ENCODE measurements at places on chromosomes 5 and 9. TPM values are rescaled to one million over a fixed set of nuclear protein-coding genes. Genes with fewer than 3 reads are reported as not detected.

- no peak for DNase-seq
These were observed 441.7 kb downstream of the PRELID2 start for GRCh38 chr5:145393426-145393825.

GRCh38 chr9:107867738-107868137 lies 378.2 kb upstream of the KLF4 start:
- no peak for DNase-seq

DNA sequence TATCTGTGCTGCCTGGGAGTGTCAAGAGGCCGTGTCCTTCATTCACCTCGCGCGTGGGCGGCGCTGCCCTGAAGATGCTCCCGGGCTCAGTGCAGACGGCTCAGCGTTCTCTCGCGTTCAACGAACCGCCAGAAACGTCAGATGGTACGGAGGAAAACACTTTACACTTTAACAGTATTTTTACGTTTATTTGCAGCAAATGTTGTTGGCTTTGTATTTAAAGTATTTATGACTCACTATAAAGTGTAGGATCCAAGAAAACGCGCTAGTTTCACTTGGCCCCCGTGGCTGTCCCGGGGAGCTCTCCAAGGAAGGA lies 544 bp upstream of the ERCC6L2 start:
- peak; percentile 82 for DNase-seq

SLC36A3 gene
- total RNA-seq, result not detected

DNA sequence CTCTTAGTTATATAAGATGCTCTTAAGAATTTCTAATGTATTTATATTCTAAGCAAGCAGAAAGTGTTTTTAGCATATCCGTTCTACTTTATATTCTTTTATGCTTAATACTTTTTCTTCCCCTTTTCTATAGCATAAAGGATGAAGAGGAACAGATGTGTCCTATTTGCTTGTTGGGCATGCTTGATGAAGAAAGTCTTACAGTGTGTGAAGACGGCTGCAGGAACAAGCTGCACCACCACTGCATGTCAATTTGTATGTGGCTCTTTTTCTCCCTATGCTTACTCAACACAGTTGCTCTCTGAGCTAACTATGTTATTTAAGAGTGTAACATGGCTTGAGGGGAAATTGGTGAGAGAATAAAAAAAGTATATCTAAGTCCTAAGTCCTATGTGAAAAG lies 37.6 kb upstream of the SETD9 start:
- no peak for DNase-seq

PCDHGA12 gene
- total RNA-seq, result 6.5 TPM

ATP6V1G1 gene
- total RNA-seq, result 58.0 TPM

PHYHD1 gene
- total RNA-seq, result 30.2 TPM

DNA sequence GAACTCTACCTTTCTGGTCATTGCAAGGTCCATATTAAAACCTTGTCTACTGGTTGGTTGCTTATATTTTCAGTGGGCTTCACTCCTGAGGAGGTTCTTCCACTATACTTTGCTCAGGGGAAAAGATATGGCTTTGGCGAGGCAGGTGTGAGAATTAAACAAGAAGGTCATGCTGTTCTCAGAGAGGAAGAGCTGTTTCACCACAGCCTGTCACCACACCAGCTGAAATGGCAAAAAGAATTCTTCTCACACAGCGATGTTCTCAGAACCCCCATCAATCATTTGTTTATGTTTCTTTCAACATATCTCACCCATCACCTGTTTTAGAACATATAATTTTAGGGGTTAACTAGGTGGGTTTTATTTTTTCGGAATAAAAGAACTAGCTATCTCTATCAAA lies 38.6 kb downstream of the CAPSL start:
- no peak for DNase-seq

- no peak for DNase-seq
These were observed 434.9 kb upstream of the SLC30A5 start for GRCh38 chr5:68658810-68659372.

DNA sequence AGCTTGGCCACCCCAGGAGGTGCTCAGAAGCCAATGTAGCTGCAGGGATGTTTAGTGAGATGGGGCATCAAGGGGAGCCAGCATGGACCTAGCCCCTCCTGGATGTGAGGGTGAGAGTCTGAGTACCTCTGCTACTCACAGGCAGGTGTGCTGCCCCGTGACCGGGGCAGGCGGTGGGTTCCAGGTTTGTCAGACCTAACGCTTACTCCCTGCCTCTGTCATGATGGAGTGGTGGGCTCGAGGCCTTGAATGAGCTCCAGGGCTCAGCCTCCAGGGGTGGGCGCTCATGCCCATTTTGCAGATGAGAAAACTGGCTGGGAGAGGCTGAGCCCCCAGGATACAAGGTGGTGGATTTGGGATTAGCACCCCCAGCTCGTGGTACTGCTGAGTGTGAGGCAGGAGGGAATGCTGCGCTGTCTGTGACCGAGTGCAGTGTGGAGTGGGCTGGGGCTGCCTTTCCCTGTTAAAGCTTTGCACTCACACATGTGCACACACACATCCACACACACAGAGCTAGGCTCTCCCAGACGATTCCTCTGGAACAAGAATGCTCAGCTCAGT lies 1.5 kb downstream of the RXRA start:
- DNase-seq, result peak; percentile 55

HSD17B3 gene
- total RNA-seq, result 0.78 TPM

UBTD2 gene
- total RNA-seq, result 8.6 TPM

NUDT12 gene
- total RNA-seq, result 10.4 TPM

DNA sequence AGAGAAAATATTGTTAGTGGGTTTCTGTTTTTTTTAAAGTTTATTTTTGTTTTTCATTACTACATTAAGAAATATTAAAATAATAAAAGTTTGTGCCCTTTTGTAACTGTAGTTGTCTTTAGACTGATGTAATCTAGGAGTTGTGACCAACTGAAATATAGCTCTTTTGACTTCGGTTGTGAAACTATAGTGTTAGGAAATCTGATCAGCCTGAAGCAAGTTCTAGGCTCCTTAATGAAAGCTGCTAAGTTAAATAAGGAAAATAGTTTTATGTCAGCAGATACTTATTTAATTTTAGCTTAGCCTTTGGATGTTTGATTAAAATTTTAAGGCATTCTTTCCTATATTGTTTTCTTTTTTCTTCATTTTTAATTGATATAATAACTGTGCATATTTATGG lies 14.2 kb downstream of the AP3S1 start:
- DNase-seq, result no peak

QRFP gene
- not detected for total RNA-seq

GRCh38 chr5:154729613-154730012 lies 25.6 kb upstream of the LARP1 start:
- DNase-seq, result no peak

GRCh38 chr9:89714321-89714720 lies 109.5 kb downstream of the GADD45G start:
- DNase-seq, result no peak

DNA sequence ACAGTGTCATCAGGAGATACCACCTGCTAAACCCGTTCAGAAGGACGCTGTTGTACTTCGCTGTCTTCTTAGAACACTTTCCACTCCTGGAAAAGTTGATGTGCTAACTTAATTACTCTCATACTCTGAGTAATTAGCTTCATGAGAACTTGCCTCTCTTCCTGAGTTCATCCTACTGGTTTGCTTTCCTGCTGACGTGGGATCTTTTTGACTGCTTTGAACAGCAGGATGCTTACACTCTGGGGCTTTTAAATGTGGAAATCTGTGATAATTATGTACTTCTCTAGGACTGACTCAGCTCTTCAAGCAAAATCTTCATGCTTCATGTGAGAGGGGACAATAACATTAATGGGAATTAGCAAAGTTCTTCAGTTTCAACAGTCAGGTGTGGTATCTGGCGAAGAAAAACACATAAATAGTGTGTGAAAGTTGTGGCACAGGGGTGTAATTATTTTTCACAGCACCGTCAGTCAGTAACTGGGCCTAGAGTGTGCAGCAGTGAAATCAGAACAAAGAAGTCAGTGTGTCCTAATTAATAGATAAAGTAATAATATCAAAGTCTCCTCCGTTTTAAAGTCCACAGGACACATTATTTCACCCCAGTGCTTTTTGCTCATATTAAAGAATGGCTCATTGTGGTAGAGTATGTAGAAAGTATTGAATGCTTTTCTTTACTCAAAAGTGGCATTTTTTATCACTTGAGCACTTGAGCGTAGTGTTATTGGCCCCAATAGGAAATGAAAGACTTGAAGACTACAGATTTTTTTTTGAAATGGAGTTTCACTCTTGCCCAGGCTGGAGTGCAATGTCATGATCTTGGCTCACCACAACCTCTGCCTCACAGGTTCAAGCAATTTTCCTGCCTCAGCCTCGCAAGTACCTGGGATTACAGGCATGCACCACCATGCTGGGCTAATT lies 140.9 kb upstream of the DMRT1 start:
- no peak for DNase-seq

DNA sequence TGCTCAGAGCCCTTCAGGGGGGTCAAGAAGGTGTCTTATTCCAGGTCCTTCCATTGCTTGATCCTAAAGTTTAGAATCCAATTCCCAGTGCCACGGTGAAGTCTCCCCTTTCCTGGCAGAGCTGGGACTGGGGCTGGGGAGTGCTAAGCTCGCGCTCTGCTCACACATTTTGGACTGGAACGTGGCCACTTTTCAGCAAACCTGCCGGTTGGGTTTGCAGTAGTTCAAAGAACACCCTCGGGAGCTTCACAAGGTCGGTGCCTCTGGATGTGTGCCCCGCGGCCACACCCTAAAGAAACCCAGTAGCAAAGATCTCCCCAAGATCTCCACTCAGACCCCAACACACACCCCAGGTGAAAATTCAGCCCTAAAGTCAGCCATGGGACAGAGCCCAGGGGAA lies at the start of gene C9orf152:
Gene C9orf152, minus strand, starts transcription at position 129 of the 400 bp plus-strand sequence. CDS start 580 bp downstream, outside the sequence.
- DNase-seq, result no peak

DNA sequence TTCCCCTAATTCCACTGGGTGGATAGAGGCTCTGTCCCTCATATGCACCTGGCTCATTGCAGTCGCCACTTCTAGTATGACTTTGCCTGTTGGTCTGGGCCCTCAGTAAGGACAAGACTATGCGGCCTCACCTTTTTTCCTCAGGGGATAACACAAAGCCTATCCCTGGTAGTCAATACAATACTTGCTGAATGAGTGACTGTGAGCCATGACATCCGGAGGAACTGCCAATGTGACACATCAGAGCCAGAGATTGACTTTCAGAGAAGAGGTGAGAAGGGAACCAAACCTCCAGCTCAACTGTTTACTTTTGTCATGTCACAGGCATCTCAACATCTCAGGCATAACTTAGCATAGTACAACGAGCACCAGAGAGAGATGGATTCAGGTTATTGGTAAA lies 371.3 kb downstream of the DMRT2 start:
- DNase-seq, result no peak

GRCh38 chr9:34059281-34059680 lies 10.6 kb upstream of the UBAP2 start:
- DNase-seq, result no peak

DNA sequence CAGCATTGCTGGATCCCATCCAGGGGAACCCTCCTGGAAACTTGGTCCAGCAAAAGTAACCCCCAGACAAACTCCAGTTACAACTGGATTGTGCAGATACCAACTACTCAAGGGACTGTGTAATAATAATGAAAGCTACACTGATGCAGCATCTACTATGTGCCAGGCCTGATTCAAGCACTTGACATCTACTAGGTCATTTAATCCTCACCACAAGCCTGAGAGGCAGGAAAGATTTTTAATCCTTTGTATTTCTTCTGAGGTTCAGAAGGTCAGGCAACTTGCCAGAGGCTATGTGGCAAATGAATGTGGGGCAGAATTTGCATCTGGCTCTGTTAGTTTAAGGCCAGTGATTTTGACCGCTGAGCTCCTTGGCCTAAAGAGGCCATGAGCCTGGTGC lies 29.5 kb upstream of the FOXI1 start:
- DNase-seq, result no peak

- DNase-seq, result peak; percentile 84
These were observed 52.8 kb downstream of the PRRT1B start for GRCh38 chr9:131598121-131598520.

CPLANE1 gene
- total RNA-seq, result 9.5 TPM

DNA sequence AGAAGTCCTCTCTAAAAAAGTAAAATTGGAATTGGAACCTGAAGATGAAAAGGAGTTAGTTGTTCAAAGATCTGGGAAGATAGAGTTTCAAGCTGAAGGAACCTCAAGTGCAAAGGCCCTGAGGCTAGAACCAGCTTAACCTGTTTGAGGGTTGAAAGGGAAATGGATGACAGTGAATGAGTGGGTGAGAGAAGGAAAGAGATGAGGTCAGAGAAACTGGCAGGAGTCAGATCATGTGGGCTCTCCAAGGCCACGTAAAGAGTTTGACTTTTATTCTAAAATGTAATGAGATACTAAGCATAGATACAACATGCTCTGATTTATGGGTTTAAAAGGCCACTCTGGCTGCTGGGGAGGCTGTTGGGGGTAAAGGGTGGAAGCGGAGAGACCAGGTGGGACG lies 2.5 kb upstream of the RAD23B start:
- no peak for DNase-seq

Data from Right ventricle myocardium inferior (tissue), 1 donor.